Uterine smooth muscle cell (primary cell): ENCODE measurements at places on chromosomes 5 and 9. TPM values are rescaled to one million over a fixed set of nuclear protein-coding genes. Genes with fewer than 3 reads are reported as not detected.

The SUSD3 gene
- total RNA-seq: 14.2 and 19.4 TPM in 2 replicates

The AGXT2 gene
- not detected in 2 replicates for total RNA-seq

The ADRA1B gene
- total RNA-seq: under 0.01 TPM in 1 of 2 replicates, not detected in the other

The PDZD2 gene
- total RNA-seq: 0.25 and 0.44 TPM in 2 replicates

The ACSL6 gene
- 0.11 TPM in 1 of 2 replicates, not detected in the other for total RNA-seq

The INSL4 gene
- not detected in 2 replicates for total RNA-seq

The SLC4A9 gene
- total RNA-seq: not detected in 2 replicates

The CXCL14 gene
- 0.22 and 0.37 TPM in 2 replicates for total RNA-seq

The COMMD10 gene
- total RNA-seq: 36.4 and 44.0 TPM in 2 replicates

The SNCAIP gene
- 26.2 and 69.9 TPM in 2 replicates for total RNA-seq

The GTF2H2 gene
- total RNA-seq: 23.2 and 28.6 TPM in 2 replicates

The PTPRD gene
- 8.9 and 13.2 TPM in 2 replicates for total RNA-seq

The CCNJL gene
- 0.11 and 0.12 TPM in 2 replicates for total RNA-seq

The C5orf34 gene
- total RNA-seq: 4.4 and 11.5 TPM in 2 replicates

The NEUROG1 gene
- total RNA-seq: not detected in 2 replicates

The RAPGEF1 gene
- total RNA-seq: 24.5 and 28.2 TPM in 2 replicates

The LCN12 gene
- 0.12 TPM in 1 of 2 replicates, not detected in the other for total RNA-seq

The TAF11L2 gene
- not detected in 2 replicates for total RNA-seq

The WNT8A gene
- not detected in 2 replicates for total RNA-seq

The GABBR2 gene
- total RNA-seq: 0.11 and 0.12 TPM in 2 replicates

The SKP1 gene
- total RNA-seq: 236 and 284 TPM in 2 replicates

The LCNL1 gene
- 0.66 and 6.4 TPM in 2 replicates for total RNA-seq

The LCP2 gene
- total RNA-seq: 0.25 TPM in 1 of 2 replicates, not detected in the other

The LURAP1L gene
- total RNA-seq: 24.5 and 57.6 TPM in 2 replicates
